ENCODE measurements at places on chromosomes 6 and 20.

- DNase-seq, result no peak
Observed at GRCh38 chr6:4872841-4873240, 96.6 kb downstream of the CDYL start.

GRCh38 chr6:138559143-138559542 is 59.8 kb upstream of the NHSL1 start:
- no peak for DNase-seq

GRCh38 chr20:47719625-47720024 is 65.7 kb downstream of the SULF2 start:
- DNase-seq, result no peak

GRCh38 chr6:69390125-69390524 is 406.7 kb downstream of the LMBRD1 start:
- no peak for DNase-seq

GRCh38 chr6:89161326-89162046 is 15.6 kb downstream of the PM20D2 start:
- no peak for DNase-seq

DNA sequence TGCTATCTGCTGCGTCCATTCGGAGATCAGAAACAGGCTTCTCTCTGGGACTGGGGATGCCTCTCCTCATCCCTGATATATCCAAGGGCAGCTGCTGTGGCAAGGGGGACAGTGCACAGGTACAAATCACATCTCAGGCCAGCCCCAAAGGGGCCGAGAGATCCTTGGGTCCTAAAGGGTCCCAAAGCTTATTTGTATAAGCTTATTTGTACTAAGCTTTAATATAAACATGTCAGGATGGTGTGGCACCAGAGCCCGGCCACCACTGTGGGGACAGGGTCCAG is 45.3 kb downstream of the FGD2 start:
- no peak for DNase-seq

GRCh38 chr20:13029687-13030375 is 21.1 kb downstream of the SPTLC3 start:
- DNase-seq, result peak; percentile 86

DNA sequence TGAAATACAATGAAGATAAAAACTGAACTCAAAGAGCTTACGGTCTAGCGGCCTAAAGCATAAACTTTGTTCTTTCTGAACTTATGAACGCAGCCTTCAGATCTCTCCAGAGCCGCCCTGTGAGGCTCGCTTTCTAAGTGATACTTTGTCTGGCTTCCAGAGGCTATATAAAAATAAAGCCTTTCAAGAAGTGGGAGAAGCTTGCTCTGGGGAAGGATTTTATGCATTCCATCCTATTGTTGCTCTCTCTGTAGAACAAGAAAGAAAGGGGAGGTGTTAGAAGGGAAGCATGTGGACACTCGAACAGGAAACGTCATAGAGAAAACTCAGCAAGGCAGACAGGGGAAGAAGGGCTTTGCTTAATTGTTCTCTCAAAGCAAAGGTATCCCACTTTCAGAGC is 77.0 kb downstream of the TBX18 start:
- no peak for DNase-seq

DNA sequence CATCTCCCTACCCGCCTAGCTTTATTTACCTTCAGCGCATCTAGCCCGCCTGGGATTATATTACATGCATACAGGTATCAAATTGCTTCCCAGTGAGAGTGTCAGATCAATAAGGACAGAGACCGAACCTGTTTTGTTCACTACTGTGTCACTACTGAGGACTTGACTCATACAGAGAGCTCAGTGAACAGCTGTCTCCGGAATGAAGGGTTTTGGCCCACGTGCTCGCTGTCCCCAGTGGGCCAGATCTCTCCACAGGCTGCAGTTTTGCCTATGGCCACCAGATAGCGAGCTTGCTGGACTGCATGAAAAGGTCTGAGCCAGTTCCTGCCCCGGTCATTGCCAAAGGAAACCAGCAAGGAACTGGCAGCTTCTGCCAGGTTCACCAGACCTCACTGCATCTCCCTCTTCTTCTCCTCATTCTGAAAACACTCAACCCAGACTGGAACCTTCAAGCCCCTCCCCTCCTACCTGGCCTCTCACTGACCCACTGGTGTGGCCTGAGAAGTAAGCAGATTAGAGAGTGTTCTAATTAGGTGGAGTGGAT is 150.8 kb downstream of the ZMYND8 start:
- DNase-seq, result peak; percentile 56

DNA sequence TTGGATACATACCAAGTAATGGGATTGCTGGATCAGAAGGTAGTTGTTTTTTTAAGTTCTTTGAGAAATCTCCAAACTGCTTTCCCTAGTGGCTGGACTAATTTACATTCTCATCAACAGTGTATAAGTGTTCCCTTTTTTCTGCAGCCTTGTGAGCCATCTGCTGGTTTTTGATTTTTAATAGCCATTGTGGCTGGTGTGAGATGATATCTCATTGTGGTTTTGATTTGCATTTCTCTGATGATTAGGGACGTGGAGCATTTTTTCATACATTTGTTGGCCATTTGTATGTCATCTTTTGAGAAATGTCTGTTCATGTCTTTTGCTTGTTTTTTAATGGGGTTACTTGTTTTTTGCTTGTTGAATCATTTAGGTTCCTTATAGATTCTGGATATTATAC is 34.8 kb downstream of the TOP1 start:
- DNase-seq, result no peak

- peak; percentile 18 for DNase-seq
Observed at GRCh38 chr6:168355716-168356522, 36.3 kb upstream of the DACT2 start.

GRCh38 chr6:14639983-14640599 is 522.5 kb downstream of the CD83 start:
- no peak for DNase-seq

DNA sequence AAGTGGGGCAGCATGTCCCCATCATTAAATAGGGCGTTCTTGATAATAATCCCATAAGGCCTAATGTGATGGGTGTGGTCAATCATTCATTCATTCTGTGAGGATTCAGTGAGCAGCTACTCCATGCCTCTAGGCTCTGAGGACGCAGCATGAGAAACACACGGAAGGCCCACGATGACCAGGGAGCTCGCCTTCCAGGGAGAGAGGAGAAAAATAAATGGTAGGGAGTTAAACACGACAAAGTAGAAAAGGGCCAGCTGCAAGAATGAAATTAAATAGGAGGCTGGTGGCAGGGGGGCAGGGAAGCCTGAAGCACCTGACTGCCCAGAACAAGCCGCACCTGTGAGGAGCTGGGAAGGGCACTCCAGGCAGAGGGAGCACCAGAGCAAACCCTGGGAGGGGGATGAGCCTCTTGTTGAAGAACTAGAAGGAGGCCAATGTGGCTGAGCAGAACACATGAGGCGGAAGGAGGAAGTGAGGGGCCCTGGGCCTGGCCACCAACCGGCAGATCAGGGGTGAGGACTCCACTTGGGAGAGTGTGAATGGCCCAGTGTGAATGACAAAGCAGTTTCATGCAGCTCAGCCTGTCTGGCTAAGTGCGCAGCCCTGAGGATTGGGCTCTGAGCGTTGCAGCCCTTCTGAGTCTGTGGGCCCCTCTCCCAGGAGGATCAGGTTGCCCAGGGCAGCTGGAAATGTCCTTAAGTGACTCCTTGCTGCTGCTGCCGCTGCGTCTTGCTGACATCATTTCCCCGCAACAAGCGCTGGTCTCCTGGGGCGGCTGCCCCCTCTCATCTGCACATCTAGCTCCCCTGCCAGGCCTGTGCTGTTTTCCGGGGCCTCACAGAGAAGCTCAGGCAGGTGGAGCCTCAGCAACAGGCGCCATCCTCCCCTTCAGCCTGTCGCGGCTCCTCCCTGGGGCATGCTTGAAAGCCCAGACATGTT is 99.9 kb downstream of the CDH26 start:
- DNase-seq, result no peak

DNA sequence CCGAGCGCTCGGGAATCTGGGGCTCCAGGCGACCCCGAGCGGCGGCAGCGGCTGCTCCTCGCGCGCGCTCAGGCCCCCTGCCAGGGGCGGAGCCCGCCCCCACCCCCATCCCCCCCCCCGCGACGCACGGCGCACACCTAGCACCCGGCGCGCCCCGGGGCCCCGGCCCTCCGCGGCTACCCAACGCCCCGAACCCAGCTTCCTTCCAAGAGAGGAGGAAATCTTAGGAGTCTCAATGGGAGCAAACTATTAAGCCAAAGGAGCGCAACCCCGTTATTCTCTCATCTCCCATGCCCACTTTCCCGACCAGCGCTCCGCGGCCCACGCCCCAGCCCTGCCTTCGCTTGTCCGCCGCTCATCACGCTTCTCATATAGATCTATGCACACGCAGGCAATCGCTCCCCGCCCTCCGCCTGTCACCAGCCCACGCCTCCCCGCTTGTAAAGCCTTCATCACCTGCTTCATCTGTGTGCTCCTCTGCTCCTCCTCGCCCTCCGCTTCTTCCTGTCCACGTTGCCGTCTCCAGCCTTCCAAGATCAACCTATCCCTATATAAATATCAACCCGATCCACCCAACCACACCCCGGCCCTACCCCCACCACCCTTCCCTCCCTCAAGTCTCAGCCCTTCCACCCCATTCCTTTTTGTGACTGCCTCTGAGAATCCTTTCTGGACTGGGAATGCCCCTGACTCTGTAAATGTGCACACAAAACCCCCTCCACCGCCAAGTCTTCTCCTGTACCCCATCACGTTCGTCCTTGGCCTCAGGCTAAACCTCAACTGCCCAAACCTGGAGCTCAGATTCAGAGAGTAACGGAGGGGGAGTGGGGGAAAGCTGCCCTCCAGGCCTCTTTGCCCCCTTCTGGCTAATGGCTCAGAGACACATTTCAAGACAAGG is at the start of gene DLK2:
Gene DLK2, minus strand, starts transcription at position 18 of the 898 bp plus-strand sequence. CDS start 723 bp downstream, outside the sequence.
- no peak for DNase-seq

- no peak for DNase-seq
Observed at GRCh38 chr20:49973981-49974380, 8.8 kb upstream of the SNAI1 start.

DNA sequence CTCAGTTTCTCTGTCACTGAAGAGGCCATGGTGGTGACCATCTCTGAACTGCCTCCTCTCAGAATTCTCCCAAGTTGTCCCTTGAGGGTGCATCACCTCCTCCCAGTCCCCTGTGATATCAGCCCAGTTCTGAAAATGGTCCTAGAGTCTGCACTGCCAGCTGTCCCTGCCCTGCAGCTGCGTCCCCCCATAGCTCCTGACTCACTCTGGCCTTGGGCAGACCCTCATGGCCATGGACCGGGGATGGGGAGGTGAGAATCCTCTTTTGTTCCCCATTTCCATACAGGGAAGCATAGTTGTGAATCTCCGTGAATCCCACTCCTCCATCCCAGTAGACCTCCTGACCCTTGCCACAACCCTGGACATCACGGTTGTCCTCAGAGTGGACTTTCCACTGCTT is 4.5 kb downstream of the ETV7 start:
- DNase-seq, result no peak

GRCh38 chr6:2615251-2615650 is 135.5 kb downstream of the MYLK4 start:
- no peak for DNase-seq

DNA sequence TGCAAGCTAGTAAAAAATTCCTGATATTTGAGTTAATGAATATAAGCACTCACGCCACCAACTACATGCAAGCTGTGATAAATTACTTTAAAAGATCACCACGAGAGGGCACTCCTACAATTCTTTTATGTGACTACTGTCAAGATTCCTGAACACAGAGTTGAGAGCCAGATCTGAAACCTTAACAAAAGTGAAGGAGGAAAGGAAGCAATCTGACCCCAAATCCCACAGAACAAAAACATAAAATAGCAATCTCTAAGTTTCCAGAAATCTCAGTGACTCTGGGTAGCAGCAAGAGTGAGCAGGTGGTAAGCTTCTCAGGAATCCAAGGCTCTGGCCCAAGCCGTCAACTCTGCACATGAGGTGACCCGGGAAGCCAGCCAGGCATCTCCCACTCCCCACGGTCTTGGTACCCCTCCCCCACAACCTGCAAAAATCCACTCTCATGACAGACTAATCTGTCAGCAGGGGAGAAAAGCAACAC is 55.1 kb downstream of the STAU1 start:
- peak; percentile 69 for DNase-seq

DNA sequence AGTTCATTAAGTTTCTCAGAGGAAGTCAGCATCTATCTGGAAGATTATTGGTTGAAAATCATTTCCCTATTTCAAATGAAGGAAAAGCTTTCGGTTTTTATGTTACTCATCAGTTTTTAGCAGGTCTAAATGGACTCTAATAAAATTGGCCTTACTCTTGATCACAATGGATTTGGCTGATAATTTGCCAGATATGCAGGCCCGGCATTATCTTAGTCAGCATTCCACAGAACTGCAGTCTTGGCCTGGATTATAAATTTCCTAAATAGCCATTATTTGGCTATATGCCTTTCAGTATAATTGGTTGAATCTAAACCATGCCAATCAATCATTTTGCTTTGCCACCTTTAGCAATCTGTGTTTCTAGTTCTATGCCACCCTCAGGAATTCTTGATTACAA is 91.7 kb upstream of the KCNQ5 start:
- no peak for DNase-seq

DNA sequence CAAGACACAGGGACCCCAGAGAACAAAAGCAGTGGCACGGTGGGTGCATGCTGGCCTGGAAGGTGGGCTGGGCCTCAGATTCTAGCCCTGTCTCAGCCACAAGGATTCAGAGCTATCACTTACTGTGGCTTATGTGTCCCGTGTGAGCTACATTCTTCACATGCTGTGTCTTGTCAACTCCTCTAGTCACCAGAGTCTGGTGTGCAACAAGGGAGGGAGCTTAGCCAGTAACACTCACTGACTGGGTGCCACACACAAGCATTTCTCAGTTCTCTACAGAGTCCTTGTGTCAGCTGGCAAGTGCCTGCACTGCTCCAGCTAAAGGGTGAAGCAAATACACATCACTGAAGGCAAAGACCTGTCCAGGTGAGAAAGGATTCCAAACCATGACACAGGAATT is 186.9 kb upstream of the CDYL start:
- no peak for DNase-seq

DNA sequence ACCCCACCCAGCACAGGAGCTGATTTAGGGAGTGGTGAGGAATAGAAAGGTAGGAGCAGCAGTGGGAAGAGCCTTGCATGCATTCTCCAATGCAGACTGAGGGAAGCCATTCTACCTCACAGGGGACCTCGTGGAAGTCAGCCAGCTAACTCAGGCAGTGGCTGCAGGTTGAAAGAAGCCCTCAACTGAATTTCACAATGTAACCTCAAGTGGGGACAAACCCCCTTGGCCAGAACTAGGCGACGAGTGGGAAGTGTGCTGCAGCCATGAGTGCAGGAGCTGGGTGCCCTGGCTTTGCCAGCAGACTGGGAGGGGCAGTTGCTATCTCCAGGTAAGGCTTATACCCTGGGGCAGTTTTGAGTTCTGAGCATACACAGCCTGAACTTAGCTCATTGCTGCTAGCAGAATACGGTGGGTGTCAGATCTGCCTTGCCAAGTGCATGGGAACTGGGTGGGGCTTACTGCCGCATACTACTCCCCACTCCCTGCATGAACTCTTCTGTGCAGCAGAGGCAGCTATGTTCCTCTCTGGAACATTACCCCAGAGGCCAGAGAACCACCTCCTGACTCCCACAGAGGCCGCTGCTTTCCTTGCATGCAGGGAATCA is 126.5 kb downstream of the CDK19 start:
- DNase-seq, result no peak
